ENCODE measurements at places on chromosomes 2 and 18.

GRCh38 chr2:62147610-62148301 lies 48.2 kb upstream of the B3GNT2 start:
- no peak for DNase-seq

DNA sequence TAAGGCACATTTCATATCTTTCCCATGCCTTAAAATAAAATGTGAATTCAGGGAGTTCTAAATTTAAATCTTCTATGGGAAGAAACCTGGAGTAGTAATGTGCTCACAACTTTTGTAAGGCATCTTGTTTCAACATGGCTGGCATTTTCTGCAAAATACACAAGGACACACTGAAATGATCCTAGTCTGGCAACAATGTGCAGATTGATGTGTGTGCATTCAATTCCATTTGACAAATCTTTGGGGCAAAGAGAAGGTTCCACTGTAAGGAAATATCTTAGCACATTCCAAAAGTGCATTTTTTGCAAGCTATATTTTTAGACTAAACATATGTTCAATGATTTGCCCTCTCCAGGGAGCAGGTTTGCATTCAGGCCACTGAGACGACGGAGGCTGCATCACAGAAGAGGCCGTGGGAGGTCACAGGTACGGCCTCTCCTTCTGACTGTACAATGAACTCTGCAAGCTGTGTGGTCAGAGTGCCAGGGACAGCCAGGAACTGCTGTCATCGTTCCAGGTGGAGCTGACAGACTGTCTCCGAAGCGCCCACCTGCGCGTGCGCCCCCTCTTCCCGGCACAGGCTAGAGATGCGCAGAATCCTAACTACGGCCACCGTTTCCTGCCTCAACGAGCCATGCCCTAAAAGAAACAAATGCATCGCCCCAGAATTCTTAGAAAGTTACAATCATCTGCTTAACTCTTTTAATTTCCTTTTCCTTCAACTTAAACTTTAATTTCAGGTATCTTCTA lies 149.2 kb upstream of the POU3F3 start:
- no peak for DNase-seq

GRCh38 chr2:169034256-169034655 lies 3.1 kb upstream of the ABCB11 start:
- no peak for DNase-seq

GRCh38 chr2:211127501-211127900 lies 571.1 kb downstream of the CPS1 start:
- no peak for DNase-seq

DNA sequence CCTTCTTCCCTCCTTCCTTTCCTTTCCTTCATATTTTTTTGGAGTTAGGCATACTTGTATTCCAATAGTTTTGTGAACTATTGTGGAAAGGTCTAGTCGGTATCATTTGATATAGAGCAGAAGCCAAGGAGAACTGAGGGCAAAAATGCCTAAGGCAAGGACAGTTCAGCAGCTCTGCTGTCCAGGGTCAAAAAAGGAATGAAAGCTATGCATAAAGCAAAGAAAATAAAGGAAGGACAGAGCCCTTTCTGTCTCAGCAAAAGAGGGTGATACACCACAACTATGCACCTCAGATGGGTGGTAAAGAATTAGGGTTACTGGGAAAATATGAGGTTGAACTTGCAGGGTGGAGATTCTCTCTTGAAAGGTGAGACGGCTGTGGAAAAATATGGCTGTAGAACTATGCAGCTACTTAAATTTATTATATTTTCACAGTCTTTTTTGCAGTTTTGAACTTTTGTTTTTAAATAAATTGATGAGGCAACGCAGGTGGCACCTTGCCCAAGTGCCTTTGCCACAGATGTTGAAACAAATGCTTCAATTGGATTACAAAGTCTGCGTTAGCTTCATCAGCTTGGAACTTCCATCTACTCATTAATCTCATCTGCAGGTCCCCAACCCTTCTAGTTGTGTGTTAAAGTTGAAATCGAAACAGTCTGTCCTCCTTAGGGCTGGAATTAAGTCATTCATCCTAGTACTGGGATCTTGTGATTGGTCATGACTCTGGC lies 20.8 kb downstream of the LHCGR start:
- no peak for DNase-seq

GRCh38 chr2:241334813-241335212 lies 19.1 kb downstream of the SEPTIN2 start:
- no peak for DNase-seq

DNA sequence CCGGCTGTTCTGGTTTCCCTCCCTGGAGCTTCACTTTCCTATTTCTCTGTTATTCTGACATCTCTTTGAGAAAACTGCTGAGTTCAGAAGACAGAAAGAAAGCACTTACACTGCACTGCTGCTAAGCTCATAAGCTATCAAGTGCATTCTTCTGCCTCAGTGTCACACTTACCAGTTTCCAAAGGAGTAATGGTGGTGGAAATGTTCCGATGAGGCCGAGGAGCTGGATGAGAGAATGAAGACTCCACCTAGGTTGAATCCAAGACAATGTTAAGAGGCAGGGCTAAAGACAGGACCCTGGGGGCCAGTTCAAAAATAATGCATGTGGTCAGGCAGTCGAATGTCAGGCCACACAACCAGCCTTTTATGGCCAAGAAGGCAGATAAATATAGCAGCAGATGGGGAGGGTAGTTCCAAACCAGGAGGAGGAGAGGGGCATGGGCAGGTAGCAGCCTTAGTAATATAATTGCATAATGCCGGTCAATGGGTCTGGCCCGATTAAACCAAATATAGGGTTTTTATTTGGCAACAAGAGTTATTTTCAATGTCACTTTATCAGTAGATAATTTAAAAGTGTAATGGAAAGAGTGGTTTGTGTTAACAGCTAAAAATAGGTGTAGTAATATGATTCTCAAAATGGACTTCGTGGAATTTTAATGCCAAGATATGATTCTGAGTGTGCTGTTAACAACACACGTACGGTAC lies at the start of gene MYOM1:
TSS of gene MYOM1 (minus strand) at position 338 of the 705 bp plus-strand sequence. CDS start 4,745 bp downstream, outside the sequence.
- DNase-seq, result no peak

DNA sequence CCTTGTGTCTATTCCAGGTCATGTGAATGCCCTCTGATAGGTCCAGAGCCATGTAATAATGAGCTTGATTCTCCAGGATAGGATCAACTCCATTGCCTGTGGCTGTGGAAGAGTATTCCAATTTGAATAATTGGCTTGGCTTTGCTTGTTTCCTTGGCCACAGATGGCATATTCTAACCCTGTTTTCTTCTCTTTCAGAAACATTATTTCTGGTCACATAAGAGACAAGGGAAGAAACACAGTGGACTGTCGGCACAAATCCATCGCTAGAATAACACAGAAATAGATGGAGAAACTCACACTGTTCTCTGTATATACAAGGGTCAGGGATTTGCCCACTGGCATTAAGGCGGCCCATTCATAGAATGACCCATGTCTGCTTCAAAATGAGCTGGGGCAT lies 278.4 kb upstream of the CCDC68 start:
- no peak for DNase-seq

GRCh38 chr18:29147944-29148343 lies 971.0 kb upstream of the CDH2 start:
- DNase-seq, result no peak

DNA sequence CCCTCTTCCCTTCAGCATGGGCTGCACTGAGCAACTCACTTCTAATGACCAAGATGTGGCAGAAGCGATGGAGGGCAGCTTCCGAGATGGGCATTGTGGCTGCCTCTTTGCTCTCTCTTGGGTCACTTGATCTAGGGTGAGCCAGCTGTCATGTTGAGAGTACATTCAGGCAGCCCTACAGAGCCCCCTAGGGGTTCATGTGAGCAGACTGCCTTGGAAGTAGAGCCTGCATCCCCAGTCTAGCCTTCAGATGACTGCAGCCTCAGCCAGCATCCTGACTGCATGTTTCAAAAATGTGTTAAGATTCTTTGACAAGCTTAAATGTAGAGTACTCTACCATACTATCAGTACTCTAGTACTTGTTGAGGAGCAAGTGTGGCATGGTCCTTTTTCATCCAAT lies 143.9 kb downstream of the NCK2 start:
- DNase-seq, result no peak

- DNase-seq, result no peak
Measured at GRCh38 chr2:33247365-33247764, 229.1 kb upstream of the RASGRP3 start.

GRCh38 chr2:226424971-226425370 lies 374.6 kb downstream of the IRS1 start:
- DNase-seq, result no peak

- no peak for DNase-seq
Measured at GRCh38 chr2:170375192-170375591, 197.2 kb downstream of the MYO3B start.

GRCh38 chr18:5627776-5628511 lies 84.1 kb upstream of the EPB41L3 start:
- no peak for DNase-seq

DNA sequence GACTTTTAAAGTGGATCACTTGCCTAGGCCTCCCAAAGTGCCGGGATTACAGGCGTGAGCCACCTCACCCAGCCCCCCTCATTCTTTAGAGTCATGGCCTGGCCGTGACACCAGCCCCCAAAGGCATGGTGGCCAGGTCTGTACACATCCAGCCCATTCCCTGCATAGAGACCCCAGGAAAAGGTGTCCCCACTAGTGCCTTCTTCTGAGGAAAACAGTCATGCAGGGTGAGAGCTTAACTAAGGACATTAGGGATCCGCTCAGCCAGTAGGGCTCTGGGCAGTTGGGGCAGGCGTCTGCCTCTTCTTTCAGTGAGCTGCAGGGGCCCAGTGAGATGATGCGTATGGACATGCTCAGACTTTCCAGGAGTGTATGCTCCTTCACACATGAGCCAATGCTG lies 5.7 kb upstream of the AMER3 start:
- no peak for DNase-seq

- no peak for DNase-seq
Measured at GRCh38 chr18:62937065-62937464, 221.7 kb downstream of the PHLPP1 start.

DNA sequence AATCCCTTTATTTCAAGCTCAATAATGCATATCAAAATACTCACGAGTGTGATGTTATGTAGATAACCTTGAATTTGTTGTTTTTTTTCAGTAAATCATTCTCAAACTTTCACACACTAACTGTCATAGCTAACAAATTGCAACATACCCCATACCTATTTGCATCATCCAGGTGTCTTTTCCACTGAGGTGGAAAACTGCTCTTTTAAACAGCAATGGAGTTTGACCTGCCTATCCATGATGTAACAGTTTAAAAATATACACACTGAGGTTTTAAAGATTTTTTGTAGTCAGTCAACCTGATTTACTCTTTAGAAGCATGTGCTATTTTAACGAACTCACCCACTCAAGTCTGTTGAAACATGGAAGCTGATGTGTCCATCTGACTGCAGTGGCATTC lies 298.7 kb downstream of the RND3 start:
- DNase-seq, result no peak

DNA sequence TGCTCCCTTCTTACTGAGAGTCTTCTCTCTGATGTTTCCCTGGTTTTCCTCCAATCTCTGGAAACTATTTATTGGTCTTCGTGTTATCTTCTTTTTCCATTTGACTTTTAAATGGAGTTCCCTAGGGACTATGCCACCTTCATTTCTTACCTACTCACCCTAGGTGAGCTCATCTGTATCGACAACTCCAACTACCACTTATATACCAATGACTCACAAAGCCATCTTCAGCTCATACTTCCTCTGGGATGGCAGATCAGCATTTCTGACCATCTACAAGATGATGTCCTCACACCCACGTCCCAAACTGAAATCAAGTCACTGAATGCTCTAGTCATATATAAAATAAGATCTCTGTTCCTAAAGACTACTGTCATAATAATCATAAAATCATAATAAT lies 40.6 kb downstream of the CFAP210 start:
- no peak for DNase-seq

DNA sequence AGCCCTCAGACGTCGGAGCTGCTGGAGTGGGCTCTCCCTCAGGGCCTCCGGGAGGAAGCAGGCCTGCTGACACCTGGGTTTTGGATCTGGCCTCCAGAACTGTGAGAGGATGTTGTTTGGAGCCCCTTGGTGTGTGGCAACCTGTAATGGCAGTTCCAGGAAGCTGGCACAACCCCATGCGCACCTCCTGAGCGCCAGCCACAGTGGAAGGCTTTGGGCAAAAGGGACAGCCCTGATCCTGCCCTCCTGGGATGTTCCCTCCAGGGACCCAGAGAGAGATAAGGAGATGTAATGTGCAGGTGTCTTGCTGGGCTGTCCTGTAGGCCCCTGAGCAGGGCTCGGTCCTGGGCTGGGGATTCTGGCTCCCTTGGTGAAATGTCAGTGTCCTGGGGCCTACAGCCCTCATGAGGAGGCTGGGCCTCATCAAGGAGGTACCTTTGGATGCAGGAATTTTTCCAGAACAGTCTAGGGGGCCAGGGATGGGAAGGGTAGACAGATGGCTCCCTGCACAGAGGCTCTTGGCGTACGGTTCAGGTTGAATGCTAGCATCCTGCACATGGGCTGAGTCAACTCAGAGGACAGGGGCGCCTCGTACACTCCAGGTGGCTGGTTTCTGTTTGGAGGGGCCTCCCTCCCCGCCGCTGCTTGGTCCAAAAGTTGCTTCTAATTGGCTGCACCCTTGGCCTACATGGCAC lies 61.1 kb downstream of the ASB1 start:
- no peak for DNase-seq

- DNase-seq, result no peak
Measured at GRCh38 chr2:26619521-26619951, 21.6 kb downstream of the CIB4 start.

- DNase-seq, result no peak
Measured at GRCh38 chr18:59983506-59983905, 83.7 kb downstream of the PMAIP1 start.

DNA sequence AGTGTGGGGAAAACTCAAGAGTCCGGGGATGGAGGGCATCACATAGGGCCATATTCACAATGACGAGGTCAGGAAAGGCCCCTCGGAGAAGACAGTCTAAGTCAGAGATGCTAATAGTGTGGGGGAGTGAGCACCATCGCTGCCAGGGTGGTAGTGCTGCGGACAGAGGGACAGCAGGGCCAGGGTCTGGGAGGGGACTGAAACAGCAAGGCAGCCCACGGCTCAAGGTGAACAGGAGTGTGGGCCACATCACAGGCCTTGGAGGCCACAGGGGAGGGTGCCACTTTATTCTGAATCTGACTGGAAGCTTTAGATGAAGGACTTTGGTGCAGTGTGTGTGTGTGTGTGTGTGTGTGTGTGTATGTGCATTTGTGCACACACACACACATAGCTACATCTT lies 130.9 kb upstream of the GLI2 start:
- DNase-seq, result no peak

DNA sequence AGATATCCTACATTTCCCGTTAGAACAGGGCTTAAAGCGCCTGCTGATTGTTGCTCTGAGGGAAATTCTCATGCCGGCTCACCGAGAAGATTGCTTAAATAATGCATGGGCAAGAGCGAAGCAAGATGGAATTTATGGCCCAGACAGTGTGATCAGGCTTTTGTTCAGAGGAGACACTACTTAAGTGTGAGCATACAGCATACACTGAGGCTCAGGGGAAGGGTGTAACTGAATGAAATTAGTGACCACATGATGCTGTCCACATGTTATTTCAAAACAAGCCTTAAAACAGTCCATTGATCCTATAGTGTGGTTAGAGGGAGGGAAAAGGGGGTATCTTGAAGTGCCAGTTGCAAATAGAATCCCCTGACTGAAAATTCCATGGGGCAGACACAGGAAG lies 125.5 kb downstream of the RAPGEF4 start:
- no peak for DNase-seq

GRCh38 chr18:6901286-6901926 lies 171.9 kb downstream of the ARHGAP28 start:
- DNase-seq, result no peak
